Activated naive CD8-positive, alpha-beta T cell treated with anti-CD3 and anti-CD28 coated beads, Interleukin-2, amount 50 U/mL, for 24 hours (primary cell): ENCODE measurements at places on chromosomes 2 and 18.

DNA sequence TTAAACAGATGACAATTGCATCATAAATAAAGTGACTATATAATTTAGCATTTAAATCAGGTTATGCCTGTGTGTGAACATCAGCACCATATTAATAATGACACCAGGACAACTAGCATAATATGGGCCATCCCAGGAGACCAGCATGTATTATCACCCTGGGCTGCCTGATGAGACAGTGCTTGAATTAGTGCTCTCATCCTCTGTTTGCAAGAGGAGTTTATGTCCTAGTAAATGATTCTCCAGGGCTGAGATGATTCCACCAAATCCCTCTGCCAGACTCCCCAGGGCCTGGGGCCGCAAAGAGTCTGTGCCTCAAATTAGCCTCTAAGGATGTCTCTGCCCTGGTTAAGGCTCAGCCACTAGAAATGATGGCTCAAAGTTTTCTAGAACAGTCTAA, 97.7 kb downstream of the SGPP2 start:
- DNase-seq: no peak

DNA sequence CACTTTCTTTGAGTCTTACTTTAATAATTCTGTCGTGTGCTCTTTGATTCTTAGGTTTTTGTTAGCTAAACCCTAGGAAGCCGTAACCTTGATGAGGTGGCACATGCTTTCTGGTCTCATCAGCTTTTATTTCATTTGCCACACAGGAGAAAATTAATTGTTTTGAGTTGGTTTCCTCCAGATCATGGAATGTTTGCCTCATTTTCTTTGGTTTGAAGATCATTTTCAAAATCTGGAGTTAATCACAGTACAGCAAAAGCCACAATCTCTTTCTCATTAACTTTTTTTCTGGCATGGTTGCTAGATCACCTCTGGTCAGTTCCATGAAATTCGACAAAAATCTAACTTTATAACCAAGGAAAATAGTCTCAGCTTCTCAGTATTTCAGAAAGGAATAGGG, 182.9 kb downstream of the MYO1B start:
- DNase-seq: no peak

GRCh38 chr2:128252501-128252900, 66.2 kb downstream of the HS6ST1 start:
- no peak for DNase-seq

DNA sequence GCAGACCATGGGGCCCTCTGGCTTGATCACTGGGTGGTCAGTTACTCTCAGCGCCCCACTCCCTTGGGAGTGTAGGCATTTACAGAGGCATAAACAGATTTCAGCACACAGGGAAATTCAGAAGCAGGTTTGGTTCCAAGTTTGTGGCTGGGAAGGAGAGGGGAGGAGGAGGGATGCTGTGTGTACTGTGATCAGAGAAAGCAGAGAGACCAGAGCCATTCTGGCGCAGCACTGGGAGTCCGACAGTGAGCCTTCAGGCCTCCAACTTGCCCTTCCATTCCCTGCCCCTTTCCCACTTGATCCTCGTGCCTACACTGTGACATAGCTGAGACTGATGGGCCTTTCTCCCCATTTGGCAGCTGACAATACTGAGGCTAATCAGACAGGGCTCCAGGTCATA, 47.8 kb upstream of the LOXHD1 start:
- DNase-seq: no peak

- DNase-seq: no peak
Observed at GRCh38 chr2:37645362-37645761, 26.1 kb downstream of the CDC42EP3 start.

- no peak for DNase-seq
Observed at GRCh38 chr2:128477891-128478290, 159.2 kb upstream of the HS6ST1 start.

DNA sequence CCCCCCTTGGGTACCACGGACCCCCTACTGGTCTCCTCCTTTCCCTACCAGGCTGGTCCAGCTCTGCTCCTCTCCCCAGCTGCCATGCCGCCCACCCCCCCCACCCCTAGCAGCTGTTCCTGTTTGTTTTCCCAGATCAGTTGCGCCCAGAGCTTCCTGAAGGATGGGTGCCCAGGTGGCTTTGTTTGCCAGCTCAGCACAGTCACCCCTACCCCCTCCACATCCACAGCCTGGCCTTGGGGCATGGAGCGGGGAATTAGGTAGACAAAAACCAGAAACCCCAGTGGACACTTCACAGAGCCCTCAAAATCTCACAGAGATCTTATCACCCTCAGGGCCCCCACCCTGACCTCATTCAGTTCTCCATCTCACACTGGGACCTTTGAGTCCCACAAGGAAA, 3.7 kb upstream of the CRYBA2 start:
- DNase-seq: no peak

- no peak for DNase-seq
Observed at GRCh38 chr18:30957066-30957465, 85.5 kb downstream of the DSC3 start.

DNA sequence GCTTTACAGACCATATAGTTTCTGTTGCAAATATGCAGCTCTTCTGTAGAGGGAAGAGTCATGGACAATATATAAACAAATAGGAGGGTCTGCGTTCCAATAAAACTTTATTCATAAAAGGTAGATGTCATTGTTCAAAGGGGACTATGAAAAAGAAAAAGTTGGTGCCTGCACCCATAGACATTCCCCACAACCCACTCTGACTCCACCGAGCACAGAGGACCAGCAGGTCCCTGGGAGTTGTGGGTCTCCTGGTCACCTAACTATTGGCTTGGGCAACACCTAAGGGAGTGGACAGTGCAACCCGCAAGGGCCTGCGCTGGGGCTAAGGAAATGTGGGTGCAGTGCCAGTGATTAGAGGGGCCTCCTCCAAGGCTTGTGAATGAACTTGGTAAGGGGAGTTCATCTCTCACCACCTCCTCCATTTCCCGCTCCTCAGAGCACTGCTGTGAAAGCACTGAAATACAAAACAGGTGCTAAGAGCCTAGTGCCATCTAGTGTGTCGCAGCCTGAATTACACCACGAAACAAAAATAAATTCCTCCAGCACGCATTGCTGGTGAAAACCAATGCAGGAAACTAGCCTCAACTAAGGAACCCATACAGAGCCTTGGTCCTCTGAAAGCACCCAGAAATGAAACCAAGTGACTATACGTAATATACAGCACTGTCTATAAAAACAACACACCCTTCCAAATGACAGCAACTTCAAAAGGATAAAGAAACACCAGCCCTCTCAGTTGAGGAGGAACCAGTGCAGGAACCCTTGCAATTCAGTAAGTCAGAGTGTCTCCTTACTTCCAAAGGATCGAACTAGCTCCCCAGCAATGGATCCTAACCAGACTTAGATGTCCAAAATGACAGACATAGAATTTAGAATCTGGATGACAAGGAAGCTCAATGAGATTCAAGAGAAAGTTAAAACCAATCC, 166.6 kb downstream of the RNF144A start:
- no peak for DNase-seq

GRCh38 chr18:57644540-57644939, 22.9 kb upstream of the NARS1 start:
- no peak for DNase-seq

GRCh38 chr2:231399046-231399852, 3.7 kb downstream of the B3GNT7 start:
- DNase-seq: no peak

DNA sequence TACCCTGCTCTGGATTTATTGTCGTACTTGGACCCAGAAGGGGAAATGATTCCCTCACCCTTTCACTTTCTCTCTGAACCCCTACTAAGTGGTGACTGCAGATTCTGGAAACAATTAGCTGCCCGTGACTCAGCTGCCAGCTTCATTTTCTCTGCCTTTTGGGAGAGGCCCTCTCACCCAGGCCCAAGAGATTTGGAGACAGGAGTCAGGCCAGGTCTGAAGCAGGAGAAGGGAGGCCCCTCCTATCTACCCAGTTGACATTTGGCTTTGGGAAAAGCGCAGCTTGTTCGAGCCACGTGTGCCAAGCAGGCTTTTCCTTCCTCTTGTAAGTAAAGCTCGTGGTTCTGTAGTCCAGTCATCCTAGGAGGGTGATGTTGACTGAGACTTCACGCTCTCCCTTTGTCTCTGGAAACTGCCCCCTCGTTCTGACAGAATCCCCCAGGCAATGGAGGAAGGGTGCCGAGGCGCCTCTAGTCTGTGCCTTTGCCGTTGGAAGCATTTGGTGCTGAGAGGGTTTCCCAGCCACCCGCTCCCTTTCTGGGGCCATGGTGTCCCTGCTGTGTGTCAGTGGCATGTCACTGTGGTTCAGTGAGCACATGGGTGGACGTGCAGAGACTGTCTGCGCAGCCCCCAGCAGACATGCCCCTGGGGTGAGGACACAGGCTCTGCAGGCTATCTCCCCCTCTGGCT, 8.6 kb downstream of the OXER1 start:
- no peak for DNase-seq

- DNase-seq: no peak
Observed at GRCh38 chr2:9030190-9030589, 26.7 kb upstream of the MBOAT2 start.

- no peak for DNase-seq
Observed at GRCh38 chr2:180360283-180360618, 353.2 kb upstream of the CWC22 start.

- DNase-seq: no peak
Observed at GRCh38 chr2:19874726-19875125, 27.1 kb downstream of the TTC32 start.
